ENCODE measurements at places on chromosomes 12 and 14. TPM values are rescaled to one million over a fixed set of nuclear protein-coding genes. Genes with fewer than 3 reads are reported as not detected.

PCED1B gene
- total RNA-seq = 4.8 TPM

DNA sequence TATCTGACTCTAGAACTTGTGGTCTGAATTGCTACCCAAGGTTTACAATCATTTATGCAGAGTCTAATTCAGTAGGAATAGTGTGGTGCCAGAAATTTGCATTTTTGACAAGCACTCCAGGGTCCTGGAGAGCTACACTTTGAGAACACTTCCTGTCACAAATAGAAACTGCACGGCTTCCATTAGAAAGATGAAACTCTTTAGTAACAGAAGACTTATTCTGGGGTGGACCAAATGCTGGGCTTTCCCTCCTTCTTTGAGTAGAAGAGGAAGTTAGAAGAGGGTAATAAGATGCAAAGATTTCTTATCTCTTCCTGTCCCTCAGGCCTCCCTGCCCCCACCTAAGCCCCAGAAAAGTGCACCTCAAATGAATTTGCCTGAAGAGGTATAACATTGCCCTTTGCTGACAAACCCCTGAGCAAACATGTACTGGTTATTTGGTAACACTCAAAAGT is 28.4 kb downstream of the DGLUCY start:
- DNase-seq = no peak

C14orf39 gene
- total RNA-seq = not detected

KRT6C gene
- not detected for total RNA-seq

ABCD2 gene
- 0.20 TPM for total RNA-seq

DNA sequence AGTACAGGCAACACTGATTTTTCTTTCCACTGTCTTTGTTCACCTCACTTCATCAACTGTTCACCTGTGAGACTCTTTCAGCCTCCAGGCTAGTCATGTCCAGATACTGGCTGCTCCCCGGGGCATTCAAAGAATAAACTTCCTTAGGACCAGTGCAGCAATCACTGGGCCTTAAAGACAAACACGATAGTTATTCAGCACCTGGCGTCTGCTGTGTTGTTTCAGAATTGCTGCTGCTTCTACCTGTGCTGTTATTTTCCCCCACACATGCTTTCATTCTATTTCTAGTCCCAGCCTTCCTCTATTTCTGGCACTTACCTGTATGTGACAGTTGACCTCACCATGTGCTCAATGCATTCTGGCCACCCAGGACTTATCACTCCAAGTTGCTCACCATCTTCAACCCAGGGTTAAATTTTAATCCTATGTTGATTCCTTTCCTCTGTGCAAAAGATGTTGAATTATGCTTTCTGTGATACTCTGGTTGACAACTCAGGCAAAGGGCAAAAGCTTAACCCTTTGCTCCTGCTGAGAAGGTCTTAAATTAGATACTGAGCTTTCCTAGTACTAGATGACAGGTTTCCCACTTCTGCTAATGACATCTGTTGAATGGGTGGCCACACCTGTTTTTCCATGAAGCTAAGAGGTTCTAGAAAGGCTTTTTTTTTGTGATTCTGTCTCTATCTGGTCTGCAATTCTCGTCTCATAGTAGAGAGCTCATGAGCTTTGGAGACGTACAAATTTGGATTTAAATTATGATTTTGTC is 41.4 kb downstream of the PTPRQ start:
- DNase-seq = no peak

DNA sequence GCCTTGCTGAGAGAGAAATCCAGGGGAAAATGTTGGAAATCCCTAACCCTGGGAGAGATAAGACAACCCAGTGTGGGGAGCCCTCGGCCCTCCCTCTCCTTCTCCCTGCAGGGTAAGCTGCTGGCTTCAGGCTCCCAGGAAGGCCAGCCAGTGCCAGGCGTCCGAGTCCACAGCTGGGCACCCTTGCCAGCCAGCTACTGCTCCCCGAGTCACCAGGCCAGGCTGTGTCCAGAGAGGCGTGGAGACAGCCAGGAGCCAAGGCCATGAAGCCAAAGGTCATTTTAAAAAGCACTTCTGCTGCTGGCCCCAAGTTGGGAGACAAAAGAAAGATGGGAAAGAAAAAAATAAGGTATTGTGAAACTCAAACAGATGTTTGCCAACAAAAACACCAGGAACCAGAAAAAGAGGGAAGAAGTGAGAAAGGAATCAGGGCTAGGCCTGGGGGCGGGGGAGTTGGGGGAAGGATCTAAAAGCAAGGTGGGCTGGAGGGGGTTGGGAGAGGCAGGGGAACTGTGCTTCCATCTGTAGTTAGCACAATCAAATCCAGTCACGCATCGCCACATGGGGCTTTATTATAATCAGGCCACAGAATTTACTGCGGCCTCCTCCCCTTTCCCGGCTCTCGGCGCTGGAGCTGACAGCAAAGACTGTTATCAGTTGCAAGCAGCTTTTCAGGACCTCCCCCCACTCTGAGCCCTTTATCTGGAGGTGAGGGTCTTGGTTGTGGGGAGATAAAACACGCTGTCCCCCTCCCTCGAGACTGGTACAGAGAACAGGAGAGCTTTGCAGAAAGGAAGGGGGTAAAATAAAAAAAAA is 33.5 kb downstream of the RBM19 start:
- DNase-seq = no peak

PTPRB gene
- total RNA-seq = 83.2 TPM

DNA sequence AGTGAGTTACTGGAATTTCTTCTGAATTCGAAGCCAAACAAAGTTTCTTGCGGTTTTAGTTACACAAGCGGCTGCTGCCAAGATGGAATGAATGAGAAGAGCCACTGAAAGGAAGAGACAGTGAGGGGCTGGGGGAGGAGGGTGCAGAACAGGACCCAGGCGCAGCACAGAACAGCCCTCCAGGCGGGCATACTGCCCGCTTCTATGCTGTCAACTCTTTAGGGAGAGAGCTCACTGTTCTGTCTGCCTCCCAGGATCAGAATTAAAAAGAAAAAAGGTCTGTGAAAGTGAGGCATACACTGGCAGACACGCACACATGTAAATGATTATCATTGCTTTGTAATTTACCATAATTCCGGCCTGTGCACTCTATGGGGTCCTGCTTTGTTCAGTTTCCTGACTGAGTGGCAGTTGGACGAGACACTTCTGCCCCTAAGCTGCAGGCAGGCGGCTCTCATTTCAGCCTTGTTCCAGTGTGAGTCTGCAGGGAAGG is 231.6 kb downstream of the CACNA1C start:
- no peak for DNase-seq

DNA sequence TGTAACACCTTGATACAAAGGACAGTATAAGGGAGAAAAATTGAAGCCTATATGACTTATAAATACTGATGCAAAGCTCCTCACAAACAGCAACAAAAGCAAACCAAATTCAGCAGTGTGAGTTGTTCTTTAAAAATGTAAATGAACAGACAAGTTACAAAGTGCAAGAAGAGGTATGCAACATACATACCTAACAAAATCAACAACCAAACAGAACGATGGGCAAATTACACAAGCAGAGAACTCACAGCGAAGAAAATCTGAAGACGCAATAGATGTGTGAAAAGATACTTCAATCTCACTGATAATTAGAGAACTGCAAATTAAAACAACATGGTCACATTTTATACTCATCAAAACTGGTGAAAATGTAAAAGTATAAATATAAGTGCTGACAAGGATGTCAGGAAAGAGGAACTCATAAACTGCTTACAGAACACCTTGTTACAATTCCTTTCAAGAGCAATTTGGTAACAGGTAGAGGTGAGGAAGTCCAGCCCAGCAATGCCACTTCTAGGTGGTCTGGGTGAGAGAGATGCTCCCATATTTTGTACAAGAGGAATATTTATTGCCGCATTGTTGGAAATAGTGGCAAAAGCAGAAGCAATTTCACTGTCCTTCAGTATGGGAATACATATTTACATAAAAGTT is 47.3 kb downstream of the CORO1C start:
- DNase-seq = no peak

SYT1 gene
- 1.5 TPM for total RNA-seq

TAS2R43 gene
- 0.71 TPM for total RNA-seq

GRCh38 chr14:20555845-20556244 is 5.0 kb downstream of the RNASE9 start:
- no peak for DNase-seq

GRCh38 chr12:106245767-106246166 is 2.1 kb downstream of the CKAP4 start:
- no peak for DNase-seq

PLA2G1B gene
- total RNA-seq = 4.7 TPM

RHEBL1 gene
- 1.1 TPM for total RNA-seq

DNA sequence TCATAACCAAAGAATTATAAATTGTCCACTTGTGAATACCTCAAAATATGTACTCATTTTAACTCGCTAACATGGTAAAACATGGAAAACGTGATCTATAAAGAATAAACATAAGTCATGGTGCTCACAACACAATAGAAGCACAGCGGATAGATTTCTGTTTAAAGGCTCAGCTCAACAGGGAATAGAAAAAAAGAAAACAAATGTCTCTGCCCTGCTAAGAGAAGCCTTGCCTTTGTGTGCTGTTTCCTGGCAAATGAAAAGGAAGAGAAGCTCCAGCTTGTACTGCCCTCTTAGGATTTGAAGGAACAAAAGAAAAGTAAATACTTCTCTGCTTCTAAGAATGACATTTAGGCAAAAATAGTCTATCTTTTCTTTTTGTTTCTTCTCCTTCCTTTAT is 121.0 kb upstream of the KRR1 start:
- DNase-seq = no peak

- DNase-seq = no peak
These were observed 728.7 kb upstream of the TMEM132C start for GRCh38 chr12:127538316-127538715.

C14orf180 gene
- not detected for total RNA-seq

VDR gene
- 32.1 TPM for total RNA-seq

DNA sequence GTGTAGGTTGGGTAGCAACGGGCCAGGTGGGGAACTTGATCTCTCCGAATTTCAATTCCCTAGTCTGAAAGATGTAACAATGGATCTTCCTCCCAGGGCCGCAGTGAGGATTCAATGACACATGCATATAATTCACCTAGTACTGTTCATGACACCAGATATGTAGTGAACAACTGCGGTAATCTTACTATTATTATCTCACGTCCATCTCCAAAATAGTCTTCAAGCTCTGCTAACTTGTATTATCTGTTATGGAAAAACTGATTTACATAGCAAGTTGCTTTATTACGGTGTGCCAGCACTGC is 26.4 kb downstream of the MOK start:
- no peak for DNase-seq

- peak; percentile 93 for DNase-seq
These were observed 5.7 kb downstream of the WNT5B start for GRCh38 chr12:1634590-1635191.

IAPP gene
- total RNA-seq = not detected

DNA sequence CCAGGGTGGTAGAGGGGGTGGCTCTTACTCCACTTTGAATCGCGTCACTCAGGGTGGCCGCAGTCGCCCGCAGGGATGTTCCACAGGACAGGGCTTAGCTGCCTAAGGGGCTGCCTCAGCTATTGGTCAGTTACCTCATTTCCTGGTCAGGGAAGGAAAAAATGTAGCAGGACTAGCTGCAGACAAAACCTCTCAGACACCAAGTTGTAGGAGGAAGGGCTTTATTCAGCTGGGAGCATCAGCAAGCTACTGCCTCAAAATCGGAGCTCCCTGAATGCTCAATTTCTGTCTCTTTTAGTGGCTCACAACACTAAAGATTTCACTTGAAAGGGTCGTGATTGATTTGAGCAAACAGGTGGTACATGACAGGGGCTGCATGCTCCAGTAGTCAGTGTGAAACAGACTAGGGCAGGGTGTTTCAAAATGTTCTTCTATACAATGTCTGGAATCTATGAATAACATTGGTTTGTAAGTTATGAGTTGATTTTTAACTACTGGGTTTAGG is 6.4 kb upstream of the CLEC6A start:
- no peak for DNase-seq

NKX2-1 gene
- 133 TPM for total RNA-seq

ANP32D gene
- not detected for total RNA-seq

GRCh38 chr14:29821242-29821641 is 106.4 kb downstream of the PRKD1 start:
- no peak for DNase-seq

SLC16A7 gene
- total RNA-seq = 33.9 TPM

GRCh38 chr14:83147006-83147405 is 1613.4 kb upstream of the SEL1L start:
- DNase-seq = no peak

All from left lung (tissue), 14 donors.